ENCODE measurements at places on chromosomes 1 and 21.
A peak's percentile ranks its signal among the peaks of the same experiment; 100 is the strongest.

GRCh38 chr21:42737951-42738590 lies 84.7 kb downstream of the PDE9A start:
- DNase-seq = no peak

GRCh38 chr1:20727746-20728316 lies 4.7 kb downstream of the SH2D5 start:
- no peak for DNase-seq

DNA sequence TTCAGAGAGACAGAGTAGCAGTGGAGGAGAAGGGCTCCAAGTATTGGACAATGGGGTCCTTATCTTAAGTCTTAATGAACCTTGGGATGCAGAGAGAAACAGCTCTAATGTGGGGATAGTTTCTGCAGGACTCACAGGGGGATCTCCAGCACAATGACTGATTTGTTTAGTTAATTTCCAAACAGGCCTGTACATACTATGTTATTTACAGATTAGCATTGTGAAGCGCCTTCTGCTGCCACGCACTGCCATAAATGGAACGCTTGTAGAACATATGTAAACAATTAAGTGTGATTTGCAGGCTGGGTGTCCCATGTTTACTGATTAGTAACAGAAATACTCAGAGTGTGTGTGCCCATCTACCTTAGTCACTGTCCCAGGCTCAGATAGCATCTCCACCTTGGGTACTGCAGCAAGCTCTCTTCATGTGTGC lies 56.1 kb downstream of the NTPCR start:
- no peak for DNase-seq

DNA sequence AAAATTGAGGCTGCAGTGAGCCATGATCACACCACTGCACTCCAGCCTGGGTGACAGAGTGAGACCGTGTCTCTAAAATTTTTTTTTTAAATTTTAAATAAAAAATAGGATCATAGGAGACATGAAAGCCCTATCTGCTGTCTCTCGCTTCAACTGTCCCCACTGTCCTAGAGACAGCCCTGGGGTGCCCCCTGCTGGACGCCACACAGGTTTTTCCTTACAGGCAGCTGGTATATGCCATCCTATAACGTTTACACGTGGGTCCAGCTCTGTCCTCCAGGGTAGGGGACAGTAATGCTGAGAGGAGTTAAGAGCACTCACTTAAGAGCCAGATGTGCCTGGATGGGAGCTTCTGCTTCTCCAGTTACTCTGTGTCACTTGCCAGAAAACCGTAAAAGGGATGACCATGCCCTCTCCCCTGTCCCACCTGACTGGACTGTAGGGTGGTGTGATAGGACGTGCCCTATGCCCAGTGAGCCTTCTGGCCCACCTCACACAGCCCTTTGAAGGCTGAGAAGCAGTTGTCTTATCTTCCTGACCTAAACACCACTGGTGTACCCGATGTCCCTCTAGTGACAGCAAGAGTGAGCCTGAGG lies 8.5 kb downstream of the FBXO2 start:
- peak; percentile 75 for DNase-seq

DNA sequence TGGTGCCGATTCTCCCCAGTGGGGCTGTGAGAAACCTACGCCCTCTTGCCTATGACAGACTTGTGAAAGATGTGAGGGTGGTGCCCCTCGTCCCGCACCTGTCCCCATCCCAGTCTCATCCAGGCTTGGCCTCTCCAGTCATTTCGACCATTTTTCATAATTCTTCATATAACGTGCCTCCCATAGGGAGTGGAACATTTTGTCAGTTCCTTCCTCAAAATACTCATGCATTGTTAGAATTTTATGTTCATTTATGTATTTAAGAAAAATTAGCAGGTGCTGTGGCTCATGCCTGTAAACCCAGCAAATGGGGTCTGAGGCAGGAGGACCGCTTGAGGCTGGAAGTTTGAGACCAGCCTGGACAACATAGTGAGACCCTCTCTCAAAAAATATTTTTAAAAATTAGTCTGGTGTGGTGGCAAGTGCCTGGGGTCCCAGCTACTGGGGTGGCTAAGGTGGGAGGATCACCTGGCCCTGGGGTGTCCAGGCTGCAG lies 19.7 kb upstream of the SMPDL3B start:
- no peak for DNase-seq

DNA sequence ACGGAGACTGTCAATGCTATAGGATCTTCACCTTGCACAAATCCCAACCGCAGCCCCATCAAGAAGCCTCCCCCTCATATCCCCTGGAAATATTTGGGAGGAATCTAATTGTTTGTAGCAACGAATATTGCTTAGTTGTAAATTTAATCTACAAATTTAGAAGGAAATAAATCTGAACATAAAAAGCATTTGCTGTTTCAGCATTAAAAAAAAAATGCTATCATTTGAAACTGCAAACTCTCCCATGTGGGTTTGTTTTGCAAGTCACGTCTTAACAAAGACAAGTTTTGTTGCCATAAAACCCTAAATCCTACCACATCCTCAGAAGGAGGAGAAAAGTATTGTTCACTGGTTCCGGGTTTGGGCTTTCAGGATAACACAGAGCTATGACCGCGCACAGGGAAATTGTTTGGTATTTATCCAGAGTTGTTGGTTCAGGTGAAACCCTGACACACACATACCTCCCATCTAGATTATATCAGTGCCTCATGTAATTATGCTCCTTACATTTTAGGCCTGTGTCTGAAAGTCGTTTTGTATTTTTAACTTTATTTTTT lies 279.6 kb downstream of the TM2D1 start:
- DNase-seq = no peak

GRCh38 chr1:156625436-156626078 lies 6.3 kb downstream of the HAPLN2 start:
- peak; percentile 49 for DNase-seq

DNA sequence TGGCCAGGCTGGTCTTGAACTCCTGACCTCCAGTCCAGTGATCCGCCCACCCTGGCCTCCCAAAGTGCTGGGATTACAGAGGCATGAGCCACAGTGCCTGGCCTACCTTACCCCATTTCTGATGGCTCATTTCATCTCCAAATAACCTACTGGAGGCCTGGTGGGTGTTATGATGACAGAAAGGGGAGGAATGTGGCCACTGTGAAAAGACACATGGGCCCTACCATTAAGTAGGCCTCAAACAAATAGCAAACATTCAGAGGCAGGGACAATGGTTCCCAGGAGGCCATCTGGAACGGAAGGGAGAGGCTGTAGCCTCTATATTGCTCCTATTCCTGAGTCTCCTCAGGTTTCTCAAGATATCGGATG lies 932 bp upstream of the FCRLA start:
- no peak for DNase-seq

DNA sequence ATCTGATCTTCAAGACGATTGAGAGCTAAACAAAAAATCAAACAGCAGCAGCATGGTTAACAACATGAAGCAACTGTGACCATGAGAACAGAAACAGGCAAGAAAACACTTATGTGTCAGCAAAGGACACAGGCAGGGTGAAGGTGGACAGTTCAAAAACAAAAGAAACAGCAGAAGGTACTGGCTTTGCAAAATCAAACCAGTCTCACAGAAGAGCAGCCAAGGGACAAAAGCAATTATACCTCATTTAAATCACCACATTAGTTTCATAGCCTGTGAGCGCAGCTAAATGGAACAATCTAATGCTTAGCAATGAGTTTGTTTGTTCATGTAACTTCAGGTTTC lies 59.1 kb downstream of the CAPN2 start:
- no peak for DNase-seq

DNA sequence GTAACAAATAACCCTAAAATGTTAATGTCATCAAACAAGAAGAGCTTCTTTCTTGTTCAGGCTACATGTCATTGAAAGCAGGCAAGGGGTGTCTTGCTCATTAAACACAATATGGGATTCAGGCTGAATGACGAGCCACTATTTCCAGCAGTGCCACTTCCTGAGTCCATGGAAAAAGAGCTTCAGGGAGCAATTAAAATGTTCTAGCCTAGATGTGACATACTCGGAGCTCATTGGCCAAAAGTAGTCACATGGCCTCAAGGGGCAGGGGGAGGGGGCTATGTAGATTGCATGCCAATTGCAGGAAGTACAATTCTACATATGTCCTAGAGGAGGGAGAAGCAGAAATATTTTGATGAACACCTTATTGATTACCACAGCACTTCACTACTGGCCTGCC lies 685.3 kb upstream of the ADGRL2 start:
- DNase-seq = no peak

DNA sequence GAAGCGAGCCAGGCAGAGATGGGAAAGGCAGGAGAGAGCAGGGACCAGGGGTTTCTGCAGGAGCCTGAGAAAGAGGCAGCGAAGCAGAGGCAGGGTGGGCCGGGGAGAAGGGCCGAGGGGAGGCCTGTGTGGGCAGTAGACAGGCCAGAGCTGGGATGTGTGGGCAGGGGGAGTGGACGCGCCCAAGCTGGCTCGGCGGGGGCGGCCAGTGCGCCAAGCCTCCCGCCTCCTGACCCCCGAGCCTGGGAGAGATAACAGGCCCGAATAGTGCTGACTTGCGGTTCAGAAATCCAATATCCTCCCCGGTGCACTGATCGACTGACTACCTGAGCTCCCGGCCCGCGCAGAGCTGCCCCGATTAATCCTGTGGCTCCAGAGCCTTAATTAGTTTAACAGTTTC lies 41.9 kb downstream of the AHDC1 start:
- no peak for DNase-seq

- DNase-seq = peak; percentile 95
These were observed 22.4 kb upstream of the SYNC start for GRCh38 chr1:32724678-32725614.

DNA sequence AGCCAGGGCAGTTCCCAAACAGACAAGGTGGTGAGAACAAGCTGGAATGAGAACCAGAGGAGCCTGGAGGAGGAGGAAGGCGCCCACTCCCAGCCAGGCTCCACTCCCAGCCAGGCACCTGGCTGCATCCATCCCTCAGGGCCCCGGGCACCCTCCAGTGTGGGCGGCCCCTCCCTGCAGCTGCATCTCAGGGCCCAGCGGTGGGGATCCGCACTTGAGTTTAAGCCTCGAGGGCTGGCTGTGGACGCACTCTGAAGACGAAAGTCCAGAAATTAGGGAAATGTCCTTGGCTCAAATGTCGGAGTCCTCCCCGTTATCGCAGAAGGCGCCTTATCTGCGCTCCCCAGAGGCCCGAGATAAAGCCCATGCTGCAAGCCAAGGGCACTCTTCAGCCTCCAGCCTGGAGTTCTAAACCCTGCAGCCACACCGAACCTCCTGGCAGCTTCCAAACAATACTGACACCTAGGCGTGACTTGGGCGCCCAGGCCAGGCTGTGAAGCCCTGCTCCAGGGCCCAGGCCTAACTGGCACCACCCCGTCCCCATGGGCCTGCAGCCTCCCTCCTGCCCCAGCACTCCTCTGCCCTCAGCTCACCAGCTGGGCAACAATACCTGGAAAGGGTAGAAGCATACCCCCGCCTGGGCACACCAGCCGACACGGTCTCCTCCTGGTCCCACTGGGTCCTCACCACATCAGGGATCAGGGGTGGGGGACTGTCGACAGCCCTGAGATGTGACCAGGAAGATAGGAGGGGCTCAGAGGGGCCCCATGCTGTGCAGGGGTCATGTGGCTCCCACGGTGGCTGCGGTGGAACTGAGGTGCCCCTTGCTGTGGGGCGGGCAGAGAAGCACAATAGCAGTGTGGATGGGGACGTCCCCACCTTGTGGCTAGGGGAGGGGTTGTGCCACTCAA lies 184.8 kb upstream of the VAMP3 start:
- no peak for DNase-seq

DNA sequence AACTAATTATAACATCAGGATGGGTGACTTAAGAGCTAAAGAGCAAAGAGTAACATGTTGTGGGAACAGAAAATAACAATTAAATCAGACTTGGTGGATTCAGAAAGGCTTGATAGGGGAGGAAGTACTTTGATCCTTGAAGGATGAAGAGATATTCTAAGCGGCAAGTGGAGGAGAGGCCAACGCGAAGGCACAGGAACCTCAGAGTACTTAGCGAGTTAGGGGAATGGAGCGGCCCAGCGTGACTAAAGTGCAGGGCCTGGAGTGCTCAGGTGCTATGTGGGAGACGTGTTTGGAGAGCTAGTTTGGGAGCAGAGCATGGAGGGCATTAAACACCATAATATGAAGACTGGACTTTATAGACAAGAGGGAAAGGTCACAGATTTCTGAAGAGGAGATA lies 64.3 kb downstream of the ADCY10 start:
- no peak for DNase-seq

DNA sequence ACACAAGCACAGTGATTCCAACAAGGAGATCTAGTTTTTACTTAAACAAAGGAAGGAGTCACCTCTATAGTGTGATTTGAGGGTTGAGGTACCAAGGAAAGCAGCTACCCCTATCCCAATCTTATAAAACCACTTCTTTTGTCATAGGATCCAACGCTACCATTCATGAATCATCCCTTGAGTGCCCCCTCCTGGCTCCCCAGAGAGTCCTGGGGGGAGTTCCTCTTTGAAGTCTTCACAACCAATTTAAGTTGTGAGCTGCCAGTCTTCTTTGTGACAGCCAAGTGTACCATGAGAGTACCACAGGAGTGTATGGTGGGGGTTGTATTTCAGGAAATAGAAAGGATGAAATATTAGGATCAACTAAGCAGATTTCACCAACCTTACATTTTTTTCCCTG lies 39.1 kb upstream of the NHLH2 start:
- no peak for DNase-seq
